Activated effector memory CD4-positive, alpha-beta T cell treated with Interleukin-2 at 50 U/mL for 16 hours (primary cell): ENCODE measurements at places on chromosomes 1 and 21.

GRCh38 chr1:180135535-180135934 is 19.1 kb upstream of the QSOX1 start:
- DNase-seq: no peak

GRCh38 chr1:199684686-199685273 is 342.7 kb upstream of the NR5A2 start:
- no peak for DNase-seq

DNA sequence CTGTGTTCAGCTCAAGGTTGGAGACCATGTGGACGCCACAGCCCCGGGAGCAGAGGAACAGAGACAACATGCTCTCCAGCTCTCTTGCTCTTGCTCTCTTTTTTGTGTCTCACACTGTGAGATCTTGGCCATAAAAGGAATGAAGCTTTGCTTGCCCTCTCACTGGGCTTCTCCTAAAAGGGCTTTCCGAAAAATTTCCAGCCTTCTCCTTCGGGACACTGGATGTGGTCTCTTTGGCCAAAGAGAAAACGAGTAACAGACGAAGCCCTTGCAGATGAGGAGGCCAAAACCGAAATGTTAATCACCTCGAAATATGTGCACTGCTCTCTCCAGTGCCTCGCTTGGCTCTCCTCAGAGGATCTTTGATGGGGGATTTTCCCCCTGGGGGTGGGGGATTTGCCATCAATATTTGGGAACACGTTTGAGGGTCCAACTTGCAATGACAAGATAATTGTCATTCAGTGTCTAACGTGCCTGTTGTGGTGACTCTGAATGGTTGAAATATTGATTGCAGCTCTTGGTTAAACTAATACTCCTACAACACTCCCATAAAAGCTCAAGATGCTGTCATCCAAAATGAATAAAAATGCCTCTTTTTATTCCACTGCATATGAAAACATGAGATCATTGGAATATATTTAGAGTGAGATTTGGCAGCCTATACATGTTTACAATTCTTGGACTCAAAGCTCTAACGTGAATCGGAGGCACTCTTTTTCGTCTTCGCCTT is 68.6 kb upstream of the ANGPTL1 start:
- DNase-seq: no peak

DNA sequence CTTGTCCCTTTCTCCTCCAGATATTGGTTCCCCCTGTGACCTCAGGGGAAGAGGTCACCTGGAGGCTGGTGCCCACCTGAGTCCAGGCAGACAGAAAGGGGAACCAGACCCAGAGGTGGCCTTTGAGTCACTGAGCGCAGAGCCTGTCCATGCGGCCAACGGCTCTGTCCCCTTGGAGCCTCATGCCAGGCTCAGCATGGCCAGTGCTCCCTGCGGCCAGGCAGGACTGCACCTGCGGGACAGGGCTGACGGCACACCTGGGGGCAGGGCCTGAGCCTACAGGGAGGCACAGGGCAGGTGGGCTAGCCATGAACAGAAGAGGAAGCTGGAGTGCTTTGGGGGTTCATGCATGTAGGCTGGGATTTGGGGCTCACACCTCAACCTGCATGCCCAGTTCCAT is 2.7 kb downstream of the TNFRSF14 start:
- DNase-seq: no peak

- DNase-seq: no peak
Observed at GRCh38 chr1:114453361-114453784, 57.6 kb downstream of the TRIM33 start.

DNA sequence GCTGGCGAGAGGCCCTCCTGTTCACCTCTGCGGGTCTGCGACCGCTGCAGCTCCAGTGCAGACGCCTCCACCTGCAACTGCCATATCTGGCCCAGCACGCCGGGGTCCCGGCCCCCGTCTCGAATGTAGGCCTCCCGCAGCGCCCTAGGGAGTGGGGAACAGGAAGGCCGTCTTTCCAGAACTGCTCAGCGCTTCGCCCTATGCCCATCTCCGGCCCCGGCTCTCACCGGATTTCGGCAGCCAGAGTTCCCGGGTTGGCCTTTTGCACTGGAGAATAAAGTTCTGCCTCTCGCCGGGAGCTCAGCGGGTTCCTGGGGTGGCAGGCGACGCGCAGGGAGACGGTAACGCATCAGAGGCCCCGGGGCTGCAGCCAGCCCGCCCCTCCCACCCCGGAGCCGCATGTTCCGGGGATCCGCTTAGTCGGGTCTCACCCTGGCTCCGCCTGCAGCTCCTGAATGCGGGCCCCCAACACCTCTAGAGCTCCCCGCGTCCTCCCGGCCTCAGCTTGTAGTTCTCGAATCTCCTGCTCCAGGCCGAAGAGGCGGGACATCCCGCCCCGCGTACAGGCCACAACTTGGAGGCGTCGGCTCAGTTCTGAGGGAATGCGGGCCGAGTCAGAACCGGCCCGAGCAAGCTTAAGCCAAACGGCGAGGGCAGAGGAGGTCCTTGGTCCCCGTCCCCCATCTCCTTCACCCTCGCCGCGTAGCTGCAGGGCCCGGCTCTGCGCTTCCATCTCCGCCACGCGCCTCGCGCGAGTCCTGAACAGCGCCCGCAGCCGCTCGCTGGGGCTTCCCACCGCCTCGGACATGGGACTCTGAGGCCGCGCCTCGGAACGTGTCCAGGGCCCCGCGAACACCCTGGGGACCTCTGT is 1.1 kb downstream of the CCDC17 start:
- DNase-seq: no peak

DNA sequence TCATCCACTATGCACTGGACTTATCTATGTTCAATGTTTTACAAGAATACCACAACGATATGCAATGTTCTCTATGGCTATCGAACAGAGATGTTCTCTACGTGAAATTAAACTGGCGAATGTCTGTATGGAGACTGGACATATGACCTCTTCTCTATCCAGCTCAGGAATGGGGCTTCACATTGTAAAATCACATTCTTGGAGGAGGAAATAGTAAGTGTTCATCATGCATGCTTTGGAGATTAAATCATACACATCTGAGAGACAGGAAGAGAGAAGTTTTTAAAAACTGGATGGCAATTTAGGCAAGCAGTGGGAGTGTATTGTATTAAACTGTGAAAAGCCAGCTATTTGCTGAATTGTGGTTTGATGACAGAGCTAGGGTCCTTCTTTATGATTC is 47.9 kb upstream of the RGL1 start:
- DNase-seq: no peak

- no peak for DNase-seq
Observed at GRCh38 chr1:39205781-39206464, 1.4 kb downstream of the MACF1 start.

DNA sequence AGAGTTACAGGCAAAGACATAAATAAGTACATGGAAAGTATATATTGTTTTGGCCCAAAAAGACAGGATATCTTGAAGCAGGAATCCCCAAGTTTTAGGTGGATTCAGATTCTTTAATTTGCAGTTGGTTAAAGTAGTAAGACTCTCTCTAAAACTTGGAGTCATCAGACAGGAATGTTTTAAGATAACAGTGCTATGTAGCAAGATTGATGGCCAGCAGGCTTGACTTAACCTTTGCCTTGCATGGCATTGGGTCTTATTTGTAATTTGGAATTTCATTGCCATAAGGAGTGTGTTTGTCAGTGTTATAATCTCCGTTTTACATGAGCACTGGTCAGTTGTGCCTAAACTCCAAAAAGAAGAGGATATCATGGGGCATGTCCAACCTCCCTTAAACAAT is 727.6 kb upstream of the CHRM3 start:
- no peak for DNase-seq

DNA sequence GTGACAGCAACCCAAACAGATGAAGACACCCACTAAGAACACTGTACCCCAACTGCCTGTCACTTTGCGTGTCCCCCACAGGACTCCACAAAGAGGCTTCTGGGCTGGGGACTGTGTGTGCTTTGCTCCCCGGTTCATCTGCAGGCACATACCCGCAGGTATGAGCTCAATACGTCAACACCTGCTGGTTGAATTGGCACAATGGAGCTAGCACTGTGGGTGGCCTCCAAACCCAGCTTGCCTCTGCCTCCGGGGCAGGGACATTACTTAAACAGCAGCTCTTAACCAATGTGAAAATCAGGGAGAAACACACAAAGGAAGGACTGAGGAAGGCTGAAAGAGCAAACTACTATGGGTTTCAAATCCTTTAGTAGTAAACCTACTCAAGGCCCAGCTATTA is 140.2 kb upstream of the TIAM1 start:
- no peak for DNase-seq

DNA sequence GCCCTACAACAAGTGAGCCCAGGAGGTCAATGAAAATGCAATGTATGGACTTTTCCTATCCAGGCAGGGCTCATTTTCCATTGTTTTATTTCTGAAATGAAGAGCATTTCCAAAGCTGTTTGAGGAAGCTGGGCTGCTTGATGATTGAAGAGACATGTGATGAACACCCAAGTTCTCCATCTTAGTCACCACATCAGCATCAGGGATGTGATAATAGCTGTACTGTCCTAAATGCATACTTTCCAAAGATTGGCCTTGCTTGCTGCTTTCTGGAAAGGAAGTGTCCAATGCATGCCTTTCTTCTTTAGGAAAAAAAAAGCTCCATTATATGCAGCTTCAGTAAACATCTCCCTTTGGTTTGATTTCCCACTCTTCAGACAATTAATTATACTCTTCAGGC is 425.9 kb upstream of the RUNX1 start:
- DNase-seq: no peak

- no peak for DNase-seq
Observed at GRCh38 chr21:42594616-42595282, 58.7 kb upstream of the PDE9A start.

DNA sequence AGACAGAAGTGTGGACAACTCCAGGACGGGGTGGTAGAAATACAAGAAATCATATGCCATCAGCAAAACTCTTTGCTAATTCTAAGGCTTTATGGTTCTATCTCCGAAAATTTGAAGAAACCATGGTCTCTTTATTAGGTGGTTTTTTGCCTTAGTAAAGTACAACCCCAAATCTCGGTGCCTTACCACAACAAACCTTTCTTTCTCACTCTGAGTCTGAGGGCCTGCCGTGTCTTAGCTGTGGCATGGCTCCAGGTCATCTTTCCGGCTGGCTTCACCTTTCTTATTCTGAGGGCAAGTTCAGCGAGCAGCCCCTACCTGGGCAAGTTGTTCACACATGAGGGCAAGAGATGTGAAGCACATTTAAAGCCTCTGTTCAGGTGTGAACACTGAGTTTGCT is 280.6 kb downstream of the TTLL7 start:
- DNase-seq: no peak

- no peak for DNase-seq
Observed at GRCh38 chr1:198711837-198712236, 73.0 kb downstream of the PTPRC start.

- no peak for DNase-seq
Observed at GRCh38 chr1:162973381-162973795, 95.8 kb upstream of the RGS4 start.

- no peak for DNase-seq
Observed at GRCh38 chr1:29974316-29974724, 738.0 kb downstream of the PTPRU start.

DNA sequence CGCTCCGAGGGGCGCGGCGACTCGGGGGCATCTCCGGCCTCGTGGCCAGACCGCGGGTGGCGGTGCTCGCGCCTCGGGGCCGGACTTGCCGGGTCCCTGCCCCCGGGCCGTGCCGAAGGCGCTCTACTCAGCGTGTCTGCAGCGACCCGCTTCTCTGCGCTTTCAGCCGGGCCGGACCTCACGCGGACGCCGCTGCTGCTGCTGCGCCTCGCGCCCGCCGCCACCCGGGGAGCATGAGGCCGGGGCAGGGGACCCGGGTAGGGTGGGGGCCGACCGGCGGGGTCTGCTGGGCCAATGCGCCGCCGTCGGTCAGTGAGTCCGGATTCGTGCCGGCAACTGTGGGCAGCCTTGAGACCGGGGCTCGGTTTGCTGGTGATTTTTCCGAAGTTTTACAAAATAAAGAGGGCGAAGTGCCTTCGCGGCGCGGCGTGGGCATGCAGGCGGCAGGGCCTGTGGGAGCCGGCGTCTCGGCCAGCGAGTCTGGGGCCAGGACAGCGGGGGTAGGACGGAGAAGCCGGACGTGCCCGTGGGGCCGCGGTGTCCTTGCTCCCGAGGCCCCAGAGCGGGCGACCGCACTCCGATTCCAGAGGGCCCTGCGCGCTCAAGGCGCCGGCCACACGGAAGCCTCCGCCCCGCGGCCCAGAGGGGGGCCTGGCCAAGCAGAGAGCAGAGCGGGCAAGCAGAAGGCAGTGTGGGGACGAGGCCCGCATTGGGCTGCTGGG is 749 bp downstream of the FAM163A start:
- no peak for DNase-seq

DNA sequence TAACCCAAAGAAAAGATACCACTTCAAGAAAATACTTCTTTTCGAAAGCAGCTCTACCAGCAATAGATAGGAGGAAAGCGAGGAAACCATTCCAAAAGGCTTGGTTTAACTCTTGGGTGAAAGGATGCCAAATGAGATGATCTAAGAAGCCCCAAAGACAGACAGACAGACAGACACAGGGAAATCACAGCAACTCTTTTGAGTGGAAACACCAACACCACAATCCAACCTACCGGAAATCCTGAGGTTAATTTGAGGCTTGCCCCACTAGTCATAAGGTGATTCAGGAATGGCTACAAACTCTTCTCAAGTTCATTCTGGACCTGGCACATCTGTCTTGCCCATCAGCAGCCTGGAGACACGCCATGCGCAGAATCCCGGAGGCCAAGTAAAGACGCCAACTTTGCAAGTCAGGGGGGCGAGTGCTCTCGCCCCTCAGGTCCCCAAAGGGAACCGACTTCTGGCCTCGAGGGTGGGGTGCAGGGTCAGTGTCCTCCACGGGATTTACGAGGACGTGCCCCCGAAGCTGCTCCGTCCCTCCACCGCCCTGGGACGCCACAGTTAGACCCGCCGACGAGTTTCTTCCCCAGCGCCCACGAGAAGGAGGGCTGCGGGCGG is 778 bp downstream of the EVI5 start:
- peak; percentile 2 for DNase-seq

GRCh38 chr1:20141466-20141865 is 2.3 kb downstream of the PLA2G2F start:
- no peak for DNase-seq

- DNase-seq: no peak
Observed at GRCh38 chr1:32874860-32875752, 4.4 kb upstream of the FNDC5 start.

DNA sequence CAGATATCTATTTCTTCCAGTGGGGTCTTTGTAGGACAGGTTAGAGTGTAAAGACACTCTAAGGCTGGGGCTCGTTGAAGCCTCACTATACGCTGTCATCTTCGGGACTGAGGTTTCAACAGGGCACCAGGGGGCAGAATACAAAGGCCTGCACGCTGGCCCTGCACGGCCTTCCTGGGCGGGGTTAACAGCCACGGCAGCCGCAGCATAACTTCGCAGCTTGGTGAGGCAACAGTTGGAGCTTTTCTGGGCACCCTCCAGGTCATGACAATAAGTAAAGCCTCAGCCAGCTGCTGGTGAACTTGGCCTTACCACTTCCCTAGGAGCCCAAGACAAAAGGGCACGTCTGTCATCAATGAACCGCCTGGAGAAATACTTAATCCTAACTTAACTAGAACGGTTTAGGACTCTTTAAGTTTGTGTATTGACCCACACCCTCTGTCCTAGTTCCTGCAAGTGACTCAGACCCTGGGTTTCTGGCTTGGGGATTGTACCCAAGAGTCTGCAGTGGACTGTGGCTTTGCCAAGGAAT is 2.3 kb upstream of the RUNX1 start:
- DNase-seq: peak; percentile 79

- no peak for DNase-seq
Observed at GRCh38 chr1:156497743-156498431, 2.7 kb downstream of the MEF2D start.

- no peak for DNase-seq
Observed at GRCh38 chr1:201360901-201361651, 16.4 kb downstream of the TNNT2 start.
